T-helper 9 cell (primary cell): ENCODE measurements at places on chromosomes 7 and 10.

GRCh38 chr7:55304018-55304762 lies 60.9 kb upstream of the LANCL2 start:
- no peak for DNase-seq

GRCh38 chr7:42087616-42088015 lies 149.4 kb downstream of the GLI3 start:
- DNase-seq = no peak

- DNase-seq = no peak
Observed at GRCh38 chr10:3836222-3836820, 51.3 kb upstream of the KLF6 start.

DNA sequence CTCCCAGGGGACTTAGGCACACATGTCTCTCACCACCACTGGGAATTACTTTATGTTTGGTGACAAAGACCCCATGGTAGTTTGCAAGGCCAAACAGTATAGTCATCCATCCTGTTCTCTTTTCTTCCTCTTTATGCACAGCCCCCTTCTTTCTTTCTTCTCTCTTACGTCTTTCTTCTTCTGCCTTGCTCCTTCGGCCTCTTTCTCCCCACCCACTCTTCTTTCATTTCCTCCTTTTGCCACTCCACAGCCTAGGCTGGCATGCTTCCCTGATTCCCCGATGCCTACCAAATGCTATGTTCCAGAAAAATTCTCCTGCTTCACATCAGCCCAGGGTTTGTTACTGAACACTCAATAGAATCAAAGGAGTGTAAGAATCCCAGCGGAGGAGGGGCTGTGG lies 62.4 kb upstream of the MKLN1 start:
- DNase-seq = no peak

- DNase-seq = no peak
Observed at GRCh38 chr10:112379635-112380296, 5.8 kb downstream of the ACSL5 start.

DNA sequence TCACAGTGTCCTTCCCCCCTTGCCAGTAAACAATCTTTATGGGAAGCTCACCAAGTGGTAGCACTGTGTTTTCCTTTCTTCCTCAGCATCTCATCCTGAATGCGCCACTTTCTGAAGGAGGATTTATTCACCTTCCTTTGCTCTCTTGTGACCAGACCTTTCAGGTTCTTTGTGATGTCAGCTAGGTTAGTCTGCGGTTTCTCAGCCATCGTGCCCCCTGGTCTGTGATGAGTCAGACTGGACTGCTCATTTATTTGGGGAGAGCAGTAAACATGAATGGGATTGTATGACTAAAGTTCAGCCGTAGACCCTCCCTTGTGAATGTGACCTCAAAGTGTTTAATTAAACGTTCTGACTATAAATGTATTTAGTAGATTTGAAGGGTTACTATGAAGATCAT lies 235.1 kb upstream of the CELF2 start:
- no peak for DNase-seq

DNA sequence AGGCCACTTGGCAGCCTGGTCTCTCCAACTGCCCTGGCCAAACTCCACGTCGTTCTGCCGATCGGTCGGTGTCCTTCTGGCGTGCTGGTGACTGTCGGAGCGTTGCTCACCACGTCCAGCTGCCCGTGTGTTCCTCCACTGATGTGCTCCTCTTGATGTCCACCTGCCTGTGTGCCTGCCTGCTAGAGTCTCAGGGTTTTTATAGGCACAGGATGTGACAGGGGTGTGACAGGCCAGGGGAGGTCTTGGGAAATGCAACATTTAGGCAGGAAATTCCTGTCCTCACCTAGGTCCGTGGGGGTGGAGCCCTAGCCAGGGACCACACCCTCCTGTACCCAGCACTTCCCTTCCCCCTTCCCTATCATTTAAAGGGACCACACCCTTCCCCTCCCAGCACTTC lies 25.2 kb upstream of the CFAP46 start:
- no peak for DNase-seq

DNA sequence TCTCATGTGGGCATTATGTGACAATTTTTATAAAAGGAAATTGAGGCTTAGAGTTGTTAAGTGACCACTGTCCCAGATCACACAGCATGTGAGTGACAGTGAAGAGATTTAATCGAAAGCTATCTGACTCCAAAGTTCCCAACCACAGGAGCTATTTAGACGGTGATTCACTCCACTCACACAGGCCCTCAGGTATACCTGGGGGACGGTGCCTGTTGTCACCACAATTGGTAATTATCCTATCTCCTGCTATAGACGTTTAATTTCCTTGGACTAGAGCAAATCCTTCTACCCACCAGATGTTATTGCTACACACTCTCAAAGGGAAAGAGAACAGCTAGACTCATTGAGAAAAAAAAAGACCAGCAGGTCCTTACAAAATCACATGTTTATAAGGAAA lies 145.5 kb downstream of the KLF6 start:
- no peak for DNase-seq

- no peak for DNase-seq
Observed at GRCh38 chr10:78870458-78870857, 198.3 kb upstream of the ZMIZ1 start.

DNA sequence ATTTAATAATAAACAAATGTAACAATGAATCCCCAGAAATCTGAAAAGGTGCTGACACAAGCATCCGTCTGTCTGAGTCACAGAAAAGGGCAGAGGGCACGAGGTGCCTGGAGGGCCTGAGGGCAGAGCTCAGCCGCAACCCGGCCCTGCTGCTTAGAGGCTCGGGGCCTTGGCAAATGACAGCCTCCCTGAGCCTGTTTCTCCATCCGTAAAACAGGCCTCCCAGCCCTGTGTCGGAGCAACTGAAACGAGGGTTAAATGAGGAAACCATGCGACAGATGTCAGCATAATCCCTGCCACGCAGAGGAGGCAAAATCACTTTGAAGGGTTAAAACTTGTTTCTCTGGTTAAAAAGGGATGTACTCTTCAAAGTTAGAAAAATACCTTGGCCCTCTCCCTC lies 24.9 kb downstream of the NUDT1 start:
- DNase-seq = no peak

GRCh38 chr7:94949532-94949931 lies 42.1 kb downstream of the PPP1R9A start:
- no peak for DNase-seq

- DNase-seq = no peak
Observed at GRCh38 chr7:64834989-64835388, 40.8 kb downstream of the ZNF138 start.

DNA sequence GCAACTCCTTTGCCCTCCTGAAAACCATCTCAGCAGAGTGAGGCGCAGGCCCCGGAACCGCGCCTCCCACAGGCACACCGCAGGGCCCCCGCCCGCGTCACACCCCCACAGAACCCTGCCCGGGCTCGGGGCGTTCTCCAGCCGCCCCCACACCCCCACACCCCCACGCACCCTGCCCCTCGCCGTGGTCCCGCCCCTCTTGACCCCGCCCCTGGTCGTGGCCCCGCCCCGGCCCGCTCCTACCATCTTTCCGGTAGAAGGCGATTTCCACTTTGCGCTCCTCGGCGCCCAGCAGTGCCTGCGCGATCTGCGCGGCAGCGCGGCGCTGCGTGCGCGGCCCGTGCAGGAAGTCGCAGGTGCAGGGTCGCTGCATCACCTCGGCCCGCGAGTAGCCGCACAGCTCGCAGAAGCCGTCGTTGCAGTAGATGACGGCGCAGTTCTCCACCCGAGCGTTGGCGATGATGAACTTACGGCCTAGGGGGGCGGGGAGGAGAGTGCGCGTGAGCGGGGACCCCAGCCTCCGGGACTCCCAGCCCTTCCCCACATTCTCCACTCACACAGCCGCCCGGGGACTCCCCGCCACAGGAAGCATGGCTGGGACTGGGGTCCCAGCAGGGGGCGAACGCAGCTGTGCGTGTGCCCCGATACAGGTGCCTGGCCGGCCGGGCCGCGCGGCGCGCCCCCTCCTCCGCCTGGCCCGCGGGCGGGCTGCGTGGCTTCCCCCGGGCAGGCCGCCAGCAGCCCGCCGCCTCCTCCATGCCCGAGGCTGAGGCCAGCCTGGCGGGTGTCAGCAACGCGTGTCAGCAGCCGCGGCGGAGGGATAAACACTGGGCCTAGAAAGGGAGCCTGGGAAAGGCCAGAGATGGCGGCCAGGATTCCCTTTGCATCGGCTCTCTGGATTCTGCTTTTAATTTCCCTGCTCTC lies 3.4 kb downstream of the KCNH2 start:
- DNase-seq = peak; percentile 81

- no peak for DNase-seq
Observed at GRCh38 chr7:34070511-34071323, 165.4 kb downstream of the BMPER start.

- DNase-seq = no peak
Observed at GRCh38 chr10:44832595-44833390, 78.3 kb upstream of the TMEM72 start.

DNA sequence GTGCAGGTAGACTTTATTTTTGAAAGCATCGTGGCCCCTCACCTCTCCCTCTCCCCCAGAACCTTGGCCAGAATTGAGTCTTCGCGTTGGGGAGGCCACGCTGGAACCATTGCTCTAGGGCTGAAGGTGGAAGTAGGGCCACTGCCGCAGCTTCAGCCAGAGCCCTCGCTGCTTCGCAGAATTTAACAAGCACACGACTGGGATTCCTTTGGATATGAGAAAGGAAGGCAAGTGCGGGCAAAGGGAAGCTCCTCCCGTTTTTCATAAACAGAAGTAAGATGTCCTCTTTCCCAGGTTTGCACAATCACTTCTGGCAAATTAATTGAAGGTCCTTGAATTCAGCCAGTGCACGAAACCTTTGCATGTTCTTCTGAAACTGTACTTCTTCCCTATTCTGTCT lies 168.1 kb downstream of the CCDC3 start:
- no peak for DNase-seq

- DNase-seq = no peak
Observed at GRCh38 chr7:139366400-139366799, 6.7 kb downstream of the LUC7L2 start.

DNA sequence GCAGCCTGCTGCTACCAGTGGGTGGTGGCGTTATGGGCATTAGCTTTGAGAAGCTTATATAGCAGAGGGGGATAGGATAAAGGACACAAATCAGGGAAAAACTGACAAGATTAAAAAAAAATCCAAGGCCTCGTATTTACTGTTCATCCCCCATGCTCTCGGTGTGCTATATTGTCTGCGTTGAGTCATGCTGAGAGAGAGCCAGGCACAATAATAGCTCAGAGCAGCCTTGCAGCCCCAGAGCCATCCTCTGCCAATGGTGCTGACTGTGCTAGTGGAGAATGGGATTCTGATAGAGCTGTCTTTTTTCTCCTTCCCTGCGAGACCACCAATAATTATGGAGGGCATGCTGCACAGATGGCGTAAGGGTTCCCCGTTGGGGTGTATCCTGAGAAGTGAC lies 51.7 kb upstream of the FZD1 start:
- no peak for DNase-seq

GRCh38 chr10:60977161-60978122 lies 33.5 kb upstream of the RHOBTB1 start:
- no peak for DNase-seq

- no peak for DNase-seq
Observed at GRCh38 chr10:43479275-43479674, 42.4 kb downstream of the ZNF487 start.

DNA sequence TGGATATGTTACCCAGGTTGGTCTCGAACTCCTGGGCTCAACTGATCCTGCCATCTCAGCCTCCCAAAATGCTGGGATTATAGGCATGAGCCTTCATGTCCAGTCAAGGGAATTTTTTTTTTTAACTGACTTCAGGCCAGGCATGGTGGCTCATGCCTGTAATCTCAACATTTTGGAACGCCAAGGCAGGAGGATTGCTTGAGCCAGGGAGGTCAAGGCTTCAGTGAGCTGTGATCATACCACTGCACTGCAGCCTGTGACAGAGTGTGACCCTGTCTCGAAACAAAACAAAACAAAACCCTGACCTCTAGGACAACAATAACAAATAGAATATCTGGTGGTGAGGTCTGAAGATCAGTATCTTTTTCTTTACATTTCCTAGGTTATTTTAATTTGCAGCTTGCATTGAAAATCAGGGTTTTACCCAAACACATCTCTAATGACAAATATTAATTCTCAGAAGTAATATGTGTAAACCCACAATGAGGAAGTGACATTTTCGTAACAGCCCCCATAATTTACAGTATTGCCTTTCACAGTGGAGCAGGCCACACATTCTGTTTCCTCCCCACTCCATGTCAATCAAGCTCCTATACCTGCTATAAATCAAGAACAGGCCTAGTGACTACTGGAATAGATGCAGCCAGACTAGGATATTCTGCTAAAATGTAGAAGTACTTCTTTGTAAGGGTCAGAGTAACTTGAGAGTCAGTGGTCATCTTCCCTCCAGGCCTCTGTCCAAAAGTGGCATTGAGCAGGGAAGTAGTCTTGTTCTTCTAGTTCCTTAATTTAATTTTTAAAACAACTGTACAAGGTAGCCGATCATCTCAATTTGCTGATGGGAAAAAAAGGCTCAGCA lies 43.3 kb upstream of the ECHDC3 start:
- no peak for DNase-seq

DNA sequence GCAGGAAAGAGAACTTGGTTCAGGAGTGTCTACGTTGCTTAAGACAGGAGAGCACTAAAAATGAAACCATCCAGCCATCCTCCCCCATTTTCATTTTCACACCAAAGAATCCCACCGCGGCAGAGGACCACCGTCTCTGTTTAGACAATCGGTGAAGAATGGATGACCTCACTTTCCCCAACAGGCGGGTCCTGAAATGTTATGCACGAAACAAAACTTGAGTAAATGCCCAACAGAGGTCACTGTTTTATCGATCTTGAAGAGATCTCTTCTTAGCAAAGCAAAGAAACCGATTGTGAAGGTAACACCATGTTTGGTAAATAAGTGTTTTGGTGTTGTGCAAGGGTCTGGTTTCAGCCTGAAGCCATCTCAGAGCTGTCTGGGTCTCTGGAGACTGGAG lies 1.4 kb upstream of the IL6 start:
- no peak for DNase-seq

DNA sequence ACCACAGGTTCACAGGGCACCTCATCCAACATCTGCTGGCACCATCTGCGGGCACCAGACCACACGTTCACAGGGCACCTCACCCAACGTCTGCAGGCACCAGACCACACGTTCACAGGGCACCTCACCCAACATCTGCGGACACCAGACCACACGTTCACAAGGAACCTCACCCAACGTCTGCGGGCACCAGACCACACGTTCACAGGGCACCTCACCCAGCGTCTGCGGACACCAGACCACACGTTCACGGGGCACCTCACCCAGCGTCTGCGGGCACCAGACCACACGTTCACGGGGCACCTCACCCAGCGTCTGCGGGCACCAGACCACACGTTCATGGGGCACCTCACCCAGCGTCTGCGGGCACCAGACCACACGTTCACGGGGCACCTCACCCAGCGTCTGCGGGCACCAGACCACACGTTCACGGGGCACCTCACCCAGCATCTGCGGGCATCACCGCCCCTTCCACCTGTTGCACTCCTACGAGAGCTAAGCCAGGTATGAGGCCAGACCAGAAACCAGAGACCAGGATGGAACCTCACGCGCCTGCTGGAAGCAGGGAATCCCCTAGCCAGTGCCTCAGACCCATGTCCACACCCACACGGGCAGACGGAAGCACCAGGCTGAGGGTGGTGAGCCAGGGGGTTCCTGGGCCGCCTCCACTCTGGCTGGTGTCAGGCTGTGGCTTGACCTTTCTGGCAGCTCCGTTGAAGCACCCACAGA lies 182.8 kb downstream of the MAD1L1 start:
- DNase-seq = no peak

- DNase-seq = no peak
Observed at GRCh38 chr10:124294811-124295770, 123.6 kb downstream of the OAT start.
